ENCODE measurements at places on chromosomes 12 and 14.
A peak's percentile ranks its signal among the peaks of the same experiment; 100 is the strongest.

GRCh38 chr12:111014547-111014946 lies 94.2 kb upstream of the MYL2 start:
- no peak for DNase-seq

DNA sequence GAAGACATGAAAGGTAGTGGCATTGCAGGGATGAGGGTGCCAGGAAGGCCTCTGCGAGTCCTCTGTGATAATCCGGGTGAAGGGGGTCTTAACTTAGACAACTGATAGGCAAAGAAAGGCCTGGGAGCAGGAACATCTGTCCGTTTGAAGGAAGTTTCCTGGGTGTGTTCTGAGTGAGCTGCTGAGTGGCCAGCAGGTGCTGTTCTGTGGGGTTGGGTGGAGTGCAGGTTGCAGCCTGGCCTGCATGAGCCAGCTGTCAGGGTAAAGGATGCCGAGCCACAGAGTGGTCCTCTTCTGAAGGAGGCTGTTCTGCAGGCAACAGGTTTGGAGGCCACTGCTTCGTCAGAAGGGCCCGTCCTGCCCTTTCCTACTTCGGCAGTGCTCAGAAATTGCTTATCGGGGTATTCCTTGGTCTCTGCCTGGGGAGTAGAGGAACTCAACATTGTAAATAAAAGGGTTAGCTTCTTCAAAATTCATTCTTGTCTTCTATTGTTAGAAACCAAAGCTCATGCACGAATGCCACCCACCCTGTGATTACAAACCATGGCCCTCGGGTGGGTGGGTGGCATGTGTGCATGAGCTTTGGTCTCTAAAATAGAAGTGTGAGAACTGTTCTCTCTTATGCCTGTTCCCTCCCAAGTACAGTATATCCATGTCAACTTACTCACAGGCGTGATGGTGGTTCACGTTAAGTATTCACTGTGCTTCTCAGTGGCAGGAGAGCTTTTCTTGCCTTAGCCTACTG lies 118.9 kb downstream of the CHST11 start:
- no peak for DNase-seq

DNA sequence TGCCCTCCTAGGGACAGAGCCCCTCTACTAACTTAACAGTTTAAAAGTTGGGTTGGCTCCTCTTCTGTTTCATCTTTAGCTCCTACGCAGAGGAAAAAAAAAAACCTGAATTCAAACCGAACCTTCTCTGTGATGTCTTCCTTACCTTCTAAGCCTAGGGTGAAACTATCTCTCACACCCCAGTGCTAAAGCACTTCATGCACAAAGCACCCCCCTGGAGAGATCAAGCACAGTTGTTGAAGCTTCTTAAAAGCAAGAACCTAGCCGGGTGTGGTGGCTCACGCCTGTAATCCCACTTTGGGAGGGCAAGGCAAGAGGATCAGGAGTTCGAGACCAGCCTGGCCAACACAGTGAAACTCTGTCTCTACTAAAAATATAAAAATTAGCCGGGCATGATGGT lies 37.6 kb downstream of the CORO1C start:
- no peak for DNase-seq

DNA sequence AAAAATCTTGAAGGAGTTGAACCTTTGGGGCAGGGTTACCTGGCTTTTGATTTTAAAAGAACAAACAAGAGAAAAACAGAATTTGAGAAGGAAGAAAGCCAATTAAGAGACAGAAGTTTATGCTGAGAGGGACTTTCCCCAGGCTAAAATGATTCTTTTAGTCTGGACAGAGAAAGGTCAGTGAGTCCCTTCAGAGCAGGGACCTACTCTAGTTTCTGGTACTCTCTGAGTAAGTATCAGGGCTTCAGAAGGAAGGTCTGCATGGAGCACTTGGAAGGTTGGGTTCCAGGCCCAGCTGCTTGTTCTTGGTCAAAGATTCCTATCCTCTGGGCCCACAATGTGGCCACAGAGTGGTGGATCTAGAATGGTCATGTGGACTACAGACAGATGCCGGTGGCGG lies 59.6 kb downstream of the KLRG1 start:
- no peak for DNase-seq

DNA sequence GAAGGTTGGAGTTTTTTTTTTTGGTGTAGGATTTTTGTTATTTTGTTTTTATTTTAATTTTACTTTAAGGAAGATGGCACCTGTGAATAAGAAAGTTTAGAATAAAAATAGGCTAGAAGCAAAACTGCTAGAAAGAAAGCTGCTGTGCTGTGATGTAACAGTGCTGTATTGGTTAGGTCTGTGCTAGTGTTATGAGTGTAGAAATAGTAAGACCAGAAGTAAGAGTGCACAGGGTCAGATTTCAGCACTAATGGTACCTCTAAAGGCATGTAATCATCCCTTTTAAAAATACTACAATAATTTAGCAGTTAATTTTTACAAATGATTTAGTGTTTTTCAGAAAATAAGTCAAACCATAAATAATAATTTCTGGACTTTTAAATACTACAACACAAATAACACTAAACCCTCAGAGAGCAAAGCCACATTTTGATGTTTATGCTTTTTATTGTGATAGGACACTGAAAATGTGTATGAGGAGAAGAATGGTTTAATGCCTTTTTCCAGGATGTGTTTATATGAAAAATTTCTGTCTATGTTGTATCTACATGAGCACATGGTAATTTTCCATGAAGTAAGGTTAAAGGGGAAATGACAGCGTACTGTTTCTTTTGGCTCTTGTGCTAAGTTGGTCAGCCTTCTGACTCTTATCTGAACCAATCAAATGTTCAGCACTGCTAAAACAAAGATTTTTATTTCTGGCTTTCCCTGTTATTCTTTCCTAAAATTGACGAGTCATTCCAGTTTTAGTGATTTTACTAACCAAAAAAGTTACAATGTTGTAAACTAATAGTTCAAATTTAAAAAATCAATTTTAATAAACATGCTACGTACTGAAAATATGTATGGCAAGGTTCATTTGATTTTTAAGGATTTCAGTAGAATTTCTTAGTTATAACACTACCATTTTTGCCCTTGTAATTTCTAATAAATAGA lies 96.1 kb downstream of the PPHLN1 start:
- DNase-seq = no peak

- DNase-seq = peak; percentile 50
Observed at GRCh38 chr12:121765573-121765972, 27.9 kb downstream of the RHOF start.

- no peak for DNase-seq
Observed at GRCh38 chr12:5988088-5988487, 43.0 kb upstream of the ANO2 start.
